SK-N-SH (cell line): ENCODE measurements at places on chromosomes 16 and 17. TPM values are rescaled to one million over a fixed set of nuclear protein-coding genes. Genes with fewer than 3 reads are reported as not detected.

Gene TRPV3
- polyA plus RNA-seq: 0.28 TPM in 2 replicates

Gene ALDH3A2
- 16.6 and 23.3 TPM in 2 replicates for polyA plus RNA-seq

GRCh38 chr17:70047619-70048419 is 27.2 kb upstream of the KCNJ16 start:
- no peak for DNase-seq

GRCh38 chr16:2373176-2373575 is 32.6 kb upstream of the ABCA3 start:
- no peak for DNase-seq

- DNase-seq: no peak
These were observed 3.2 kb upstream of the PRPSAP1 start for GRCh38 chr17:76356803-76357456.

- DNase-seq: no peak
These were observed 40.6 kb downstream of the IKZF3 start for GRCh38 chr17:39823407-39824054.

DNA sequence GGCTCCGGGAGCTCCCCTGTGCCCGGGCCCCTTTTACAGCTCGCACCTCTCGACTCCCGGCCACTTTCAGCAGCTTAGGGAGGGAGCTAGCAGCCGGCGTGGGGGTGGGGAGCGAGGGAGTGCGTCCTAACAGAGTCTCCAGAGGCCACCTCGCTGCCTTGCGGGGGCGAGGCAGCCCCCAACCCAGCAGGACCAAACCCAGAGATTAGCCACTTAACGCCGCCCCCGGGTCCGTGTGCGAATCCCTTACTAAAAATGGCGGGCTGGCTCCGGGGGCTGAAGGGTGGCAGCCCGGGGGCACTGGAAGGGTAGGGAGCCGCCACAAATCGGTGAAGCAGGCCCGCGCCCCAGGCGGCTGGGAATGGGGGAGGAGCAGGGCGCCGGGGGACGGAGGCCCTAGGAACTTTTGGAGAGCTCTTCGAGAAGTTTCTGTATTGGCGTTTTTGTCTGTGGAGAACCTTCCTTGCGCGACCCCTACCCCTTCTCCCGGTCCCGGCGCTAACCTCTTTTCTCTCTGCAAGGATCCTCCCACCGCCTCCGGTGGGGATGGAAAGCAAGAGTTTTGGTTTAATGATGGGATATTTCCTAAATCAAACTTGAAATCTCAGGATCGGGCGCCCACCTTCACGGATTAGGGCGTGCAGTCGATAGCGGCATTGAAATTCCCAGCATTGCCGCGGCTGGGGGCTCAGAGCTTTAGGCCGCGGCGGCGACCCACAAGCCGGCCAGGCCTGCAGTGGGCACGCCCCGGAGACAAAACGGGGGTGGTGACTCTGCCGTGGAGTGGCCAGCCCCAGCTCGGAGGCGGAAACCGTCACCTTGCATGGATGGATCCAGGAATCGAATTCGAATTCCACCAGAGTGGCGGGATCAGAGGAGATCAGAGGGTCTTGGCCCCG is 793 bp upstream of the IRX3 start:
- no peak for DNase-seq
